ENCODE measurements at places on chromosomes 4 and X. TPM values are rescaled to one million over a fixed set of nuclear protein-coding genes. Genes with fewer than 3 reads are reported as not detected.

The EMCN gene
- total RNA-seq = 7.1 TPM

The PCDH11X gene
- total RNA-seq = 0.15 TPM

The PNMA3 gene
- total RNA-seq = 0.21 TPM

The ZCCHC12 gene
- 0.37 TPM for total RNA-seq

The TNIP3 gene
- total RNA-seq = 1.2 TPM

The SLC7A11 gene
- total RNA-seq = 3.8 TPM

The IL2RG gene
- 61.0 TPM for total RNA-seq

The RBBP7 gene
- 89.3 TPM for total RNA-seq

The TRPC5OS gene
- total RNA-seq = not detected

The CT45A5 gene
- total RNA-seq = not detected

The TMEM150C gene
- 2.5 TPM for total RNA-seq

The ITIH6 gene
- not detected for total RNA-seq

The GUCY1B1 gene
- 1.2 TPM for total RNA-seq

The SLITRK4 gene
- 0.07 TPM for total RNA-seq

The GPR143 gene
- total RNA-seq = 0.62 TPM

The GPR50 gene
- not detected for total RNA-seq

All from colonic mucosa (tissue), 4 donors.